AG04450 (cell line): ENCODE measurements at places on chromosomes 4 and X.

DNA sequence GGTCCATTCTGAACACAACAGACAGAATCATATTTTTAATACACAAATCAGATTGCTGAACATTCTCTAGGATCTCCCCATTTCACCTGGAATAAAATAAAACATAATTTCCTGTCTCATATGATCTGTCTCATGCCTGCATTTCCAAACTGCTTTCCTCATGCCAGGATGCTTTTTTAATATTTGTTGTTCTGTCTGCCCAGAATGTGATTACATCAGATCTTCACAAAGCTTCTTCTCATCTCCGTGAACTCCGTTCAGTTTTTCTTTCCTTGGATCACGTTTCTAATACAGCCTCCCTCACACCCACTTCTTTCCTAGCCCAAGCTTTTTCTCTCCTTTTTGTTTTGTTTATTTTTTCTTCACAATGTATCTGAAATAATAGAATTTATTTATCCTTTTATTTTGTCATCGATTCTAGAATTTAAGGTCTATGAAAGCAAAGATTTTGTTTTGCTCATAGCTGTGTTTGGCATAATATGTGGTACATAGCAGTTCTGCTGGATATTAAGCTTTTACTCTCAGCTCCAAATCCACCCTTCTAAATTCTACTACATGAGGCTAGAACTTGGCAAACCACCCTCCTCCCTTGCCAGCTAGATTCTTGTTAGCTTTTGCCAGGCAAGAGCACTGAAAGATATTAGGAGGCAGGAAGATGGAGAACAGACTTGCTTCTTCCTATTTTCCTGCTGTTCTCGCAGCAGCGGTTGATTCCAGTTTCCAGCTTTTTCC lies 165.5 kb upstream of the SLIT2 start:
- no peak for DNase-seq

- DNase-seq = no peak
These were observed 144.8 kb downstream of the PPA2 start for GRCh38 chr4:105329081-105329480.

GRCh38 chr4:128837679-128838078 lies 28.2 kb downstream of the JADE1 start:
- no peak for DNase-seq

- DNase-seq = no peak
These were observed 114.1 kb downstream of the GLUD2 start for GRCh38 chrX:121161501-121161933.

GRCh38 chr4:138871555-138871875 lies 144.1 kb upstream of the NOCT start:
- no peak for DNase-seq
